ENCODE measurements at places on chromosomes 1 and 21.

DNA sequence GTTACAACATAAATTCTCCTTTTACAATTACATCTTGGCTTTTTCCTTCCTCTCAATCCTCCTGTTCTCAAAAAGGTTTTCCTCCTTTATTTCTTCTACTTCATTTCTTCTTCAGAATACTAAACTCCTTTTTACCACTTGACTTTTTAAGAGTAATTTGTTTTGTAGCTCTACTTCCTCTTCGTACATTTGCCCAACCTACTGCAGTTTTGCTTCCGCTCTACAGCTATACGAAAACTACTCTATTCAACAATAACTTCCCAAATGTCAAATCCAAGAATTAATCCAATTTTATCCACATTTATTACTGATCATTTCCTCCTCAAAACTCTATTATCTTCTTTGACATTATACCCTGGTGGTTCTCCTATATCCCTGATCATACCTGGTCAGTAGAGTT is 3.4 kb downstream of the GDAP2 start:
- DNase-seq, result no peak

DNA sequence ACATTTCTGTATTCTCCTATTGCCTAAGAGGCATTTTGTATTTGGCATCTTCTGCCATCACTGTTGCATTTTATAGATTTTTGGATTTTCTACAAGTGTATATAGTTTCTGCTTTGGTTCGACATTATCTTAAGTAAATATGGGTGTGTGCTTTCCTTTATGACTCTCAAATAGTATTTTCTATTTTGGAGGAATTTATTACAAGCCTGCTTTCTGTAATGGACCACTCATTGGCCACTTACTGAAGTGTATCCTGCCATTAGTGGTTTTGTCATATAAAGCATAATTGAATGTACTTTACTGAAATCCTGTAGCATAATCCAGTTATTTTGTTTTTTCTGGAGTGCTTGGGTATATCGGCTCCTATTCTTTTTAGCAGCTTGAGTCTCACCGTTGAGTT is 184.3 kb downstream of the PATJ start:
- DNase-seq, result no peak

DNA sequence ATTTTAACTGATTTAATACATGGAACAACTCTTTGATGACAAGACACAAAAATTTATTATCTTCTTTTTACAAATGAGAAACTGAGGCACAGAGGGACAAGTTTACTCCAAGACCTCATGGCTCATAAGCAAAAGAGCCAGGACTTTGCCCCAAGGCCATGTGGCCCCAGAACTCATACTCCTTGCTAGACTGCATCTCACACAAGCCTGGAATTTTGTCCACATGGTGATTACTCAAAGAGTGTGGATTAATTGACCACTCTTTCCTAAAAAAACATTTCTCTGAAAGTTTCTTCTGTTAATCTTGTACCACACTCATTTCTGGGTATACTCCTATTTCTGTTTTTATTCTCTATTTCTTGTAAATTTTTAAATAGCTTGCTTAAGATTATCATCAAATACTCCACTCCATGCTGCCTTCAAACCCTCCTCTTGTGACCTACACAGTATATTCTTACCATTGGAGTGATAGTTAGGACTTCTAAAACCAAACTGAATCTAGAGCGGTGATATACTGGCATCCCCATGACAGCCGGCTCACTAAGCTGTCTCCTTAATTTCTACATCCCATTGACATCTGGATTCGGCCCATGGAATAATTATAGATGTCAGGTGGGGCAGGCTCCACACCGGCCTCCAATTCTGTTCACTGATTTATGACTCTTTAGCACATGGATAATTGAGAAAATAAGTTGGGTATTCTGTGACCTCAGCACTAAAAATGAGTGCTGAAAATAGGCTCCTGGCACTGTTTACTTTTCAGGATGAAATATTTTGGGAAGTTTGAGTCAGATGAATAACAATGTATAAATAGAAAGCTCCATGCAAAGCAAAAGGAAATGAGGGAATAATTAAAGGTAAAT is 16.1 kb downstream of the RGS4 start:
- no peak for DNase-seq

DNA sequence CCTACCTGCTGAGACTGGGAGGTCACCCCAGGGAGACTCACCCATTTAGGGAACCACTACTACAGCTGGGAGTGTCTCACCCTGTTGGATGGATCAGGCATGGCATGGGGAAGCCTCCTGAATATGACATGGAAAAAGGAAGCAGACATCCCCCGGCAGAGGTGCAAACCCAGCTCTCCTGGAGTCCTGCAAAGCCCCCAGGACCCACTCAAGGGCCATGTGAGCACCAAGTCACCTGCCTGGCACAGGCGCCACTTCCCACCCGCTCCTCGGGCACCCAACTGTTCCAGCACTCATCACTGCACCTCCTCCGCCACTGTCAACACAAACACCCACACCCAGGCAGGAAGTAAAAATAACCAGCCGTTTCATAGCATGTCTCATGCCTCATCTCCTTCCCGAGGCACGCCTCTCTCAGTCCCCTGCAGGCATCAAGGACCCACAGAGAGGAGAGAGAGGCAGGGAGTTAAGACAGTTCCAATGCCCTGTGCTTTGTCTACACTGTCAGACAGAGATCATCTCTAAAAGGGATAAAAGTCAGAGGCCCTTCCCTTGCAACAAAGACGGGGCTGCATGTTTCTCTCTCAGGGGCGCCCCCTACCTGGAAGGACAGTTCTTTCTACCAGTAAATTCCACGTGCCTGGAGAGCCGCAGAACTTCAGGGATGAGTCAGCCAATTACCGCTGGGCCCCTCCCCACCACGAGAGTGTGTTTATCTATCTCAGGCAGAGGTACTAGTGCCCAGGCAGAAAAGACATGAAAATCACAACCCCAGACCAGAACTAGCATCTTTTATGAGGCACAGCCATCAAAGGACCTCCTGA is 150.1 kb upstream of the SOD1 start:
- peak; percentile 70 for DNase-seq

GRCh38 chr1:15947382-15948090 is 28.4 kb downstream of the ZBTB17 start:
- DNase-seq, result no peak

DNA sequence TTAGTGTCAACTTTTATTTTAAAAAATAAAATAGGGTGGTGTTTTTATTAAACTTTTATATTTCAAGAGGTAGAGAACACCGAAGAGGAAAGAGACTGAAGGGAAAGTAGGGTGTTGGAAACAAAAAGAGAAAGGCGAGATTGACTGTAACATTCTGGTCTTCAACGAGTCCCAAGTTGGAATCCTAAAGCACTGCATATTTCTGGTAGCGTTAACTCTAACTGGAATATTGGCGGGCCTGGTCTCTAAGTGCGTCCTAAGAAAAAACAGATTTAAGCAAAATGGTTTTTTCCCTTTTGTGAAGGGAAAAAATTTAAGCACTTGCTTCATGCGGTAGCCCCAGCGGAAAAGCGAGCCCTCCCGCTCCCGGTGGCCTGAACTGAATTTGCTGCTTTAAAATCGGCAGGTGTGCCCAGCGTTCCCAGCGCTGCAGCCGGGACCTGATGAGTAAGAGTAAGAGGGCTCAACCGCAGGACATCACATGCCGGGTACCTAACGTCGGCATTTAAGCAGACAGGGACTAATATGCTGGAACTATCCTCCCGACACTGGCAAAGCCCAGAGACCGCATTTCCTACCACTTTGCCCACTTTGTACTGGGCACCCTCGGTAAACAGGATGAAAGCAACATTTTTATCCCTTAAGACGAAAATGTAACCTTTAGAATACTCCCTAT is 30.5 kb upstream of the NFIA start:
- DNase-seq, result no peak

GRCh38 chr1:59560807-59561450 is 253.8 kb upstream of the HOOK1 start:
- no peak for DNase-seq

DNA sequence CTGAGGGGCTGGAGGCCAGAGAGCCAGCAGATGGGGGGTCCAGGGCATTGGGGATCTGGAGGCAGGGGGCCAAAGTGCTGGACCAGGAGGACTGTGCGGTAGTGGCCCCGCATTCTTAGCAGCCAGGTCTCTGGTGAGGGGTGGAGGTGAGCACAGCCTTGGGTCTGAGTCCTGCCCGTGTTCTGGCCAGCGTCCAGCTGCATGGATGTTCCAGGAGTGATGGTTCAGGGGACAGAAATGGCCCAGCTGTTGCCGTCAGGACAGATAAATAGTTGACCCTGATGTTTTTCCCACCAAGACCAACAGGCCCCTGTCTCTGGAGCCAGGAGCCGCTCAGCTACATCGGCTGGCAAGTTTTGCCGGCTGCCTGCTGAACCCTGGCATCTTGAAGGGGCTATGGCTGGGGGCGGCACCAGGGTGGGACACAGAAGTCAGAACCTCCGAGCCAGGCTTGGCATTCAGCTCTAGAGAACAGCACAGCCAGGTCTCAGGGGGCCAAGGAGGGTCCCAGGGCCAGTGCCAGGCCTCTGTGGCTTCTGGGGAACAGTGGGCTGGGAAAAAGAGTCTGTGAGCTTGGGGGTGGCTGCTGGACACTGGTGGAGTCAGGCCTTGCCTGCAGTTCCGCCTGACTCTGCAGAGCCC is 19.4 kb upstream of the TTC34 start:
- DNase-seq, result no peak

GRCh38 chr1:53292690-53293089 is 35.2 kb downstream of the LRP8 start:
- DNase-seq, result no peak

DNA sequence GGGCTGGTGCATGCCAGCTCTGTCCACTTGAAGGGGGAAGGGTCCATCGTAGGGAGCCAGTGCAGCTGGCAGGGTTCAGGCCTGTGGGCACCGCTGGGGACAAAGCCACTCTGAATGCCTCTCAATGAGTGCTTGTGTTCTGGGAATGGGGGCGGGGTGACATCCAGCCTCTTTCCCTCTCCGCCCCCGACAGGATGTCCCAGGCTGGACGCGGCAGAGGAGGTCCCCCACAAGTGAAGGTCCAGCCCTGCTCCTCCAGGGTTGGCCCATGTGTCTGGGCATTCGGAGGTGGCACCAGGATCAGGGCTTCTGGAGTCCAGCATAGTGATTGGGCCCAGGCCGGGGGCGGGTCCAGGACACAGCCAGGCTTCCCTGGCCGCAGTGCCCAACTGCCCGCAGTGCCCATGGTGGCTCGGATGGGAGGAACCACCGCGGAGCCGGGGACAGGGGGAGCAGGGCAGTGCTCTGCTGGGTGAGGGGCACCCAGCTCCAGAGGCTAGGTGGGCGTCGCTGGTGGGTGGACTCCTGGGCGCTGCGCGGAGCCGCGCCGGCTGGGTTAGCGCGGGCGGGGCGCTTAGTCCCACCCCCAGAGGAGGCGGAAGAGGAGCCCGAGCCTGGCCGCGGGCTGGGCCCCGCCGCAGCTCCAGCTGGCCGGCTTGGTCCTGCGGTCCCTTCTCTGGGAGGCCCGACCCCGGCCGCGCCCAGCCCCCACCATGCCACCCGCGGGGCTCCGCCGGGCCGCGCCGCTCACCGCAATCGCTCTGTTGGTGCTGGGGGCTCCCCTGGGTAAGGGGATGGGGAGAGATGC is at the start of gene SHISA4:
SHISA4 (plus strand) TSS at position 617 of the 808 bp plus-strand sequence; CDS start at position 714, 97 bp downstream.
- DNase-seq, result no peak

- DNase-seq, result no peak
These were observed 29.8 kb upstream of the BARHL2 start for GRCh38 chr1:90746857-90747256.

- no peak for DNase-seq
These were observed 39.2 kb downstream of the SIPA1L2 start for GRCh38 chr1:232590744-232591082.

GRCh38 chr1:65769636-65770035 is 23.1 kb upstream of the PDE4B start:
- no peak for DNase-seq

DNA sequence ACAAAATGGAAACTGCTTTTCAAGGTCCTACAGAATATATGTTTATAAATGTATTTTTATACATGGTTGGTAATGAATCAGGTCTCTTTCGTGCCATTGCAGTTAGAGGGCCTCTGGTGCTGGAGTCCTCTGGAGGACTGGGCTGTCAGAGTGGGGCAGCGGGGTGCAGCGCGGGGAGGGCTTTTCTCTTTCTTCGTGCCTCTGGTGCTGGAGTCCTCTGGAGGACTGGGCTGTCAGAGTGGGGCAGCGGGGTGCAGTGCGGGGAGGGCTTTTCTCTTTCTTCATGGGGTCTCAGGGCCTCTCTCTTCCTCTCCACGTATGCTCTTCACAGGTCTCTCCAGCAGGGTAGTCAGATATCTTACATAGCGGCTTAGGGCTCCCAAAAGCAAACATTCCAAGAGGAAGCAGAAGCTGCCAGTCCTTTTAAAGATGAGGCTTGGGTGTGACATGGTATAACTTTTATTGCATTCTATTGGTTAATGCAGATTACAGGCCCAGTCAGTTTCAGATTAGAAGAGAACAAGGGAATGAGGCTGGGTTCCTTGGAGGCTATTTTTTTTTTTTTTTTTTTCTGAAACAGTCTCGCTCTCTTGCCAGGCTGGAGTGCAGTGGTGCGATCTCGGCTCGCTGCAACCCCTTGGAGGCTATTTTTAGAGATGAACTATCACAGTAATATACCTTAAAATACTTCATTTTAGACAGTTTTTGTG is 13.1 kb downstream of the SDCCAG8 start:
- no peak for DNase-seq

GRCh38 chr21:38388647-38389353 is 109.5 kb downstream of the ERG start:
- DNase-seq, result no peak

Data from stimulated activated CD4-positive, alpha-beta T cell treated with anti-CD3 and anti-CD28 coated beads, TNF-alpha, amount 100 ng/mL, for 48 hours (primary cell).